ENCODE measurements at places on chromosomes 5 and 9. TPM values are rescaled to one million over a fixed set of nuclear protein-coding genes. Genes with fewer than 3 reads are reported as not detected.

CFAP77 gene
- 3.3 TPM for total RNA-seq

SPATA31D4 gene
- total RNA-seq, result not detected

C5orf58 gene
- not detected for total RNA-seq

EIF4E1B gene
- 1.2 TPM for total RNA-seq

CDX1 gene
- not detected for total RNA-seq

CETN3 gene
- 21.2 TPM for total RNA-seq

KIF4B gene
- total RNA-seq, result 0.20 TPM

TRIM7 gene
- 1.9 TPM for total RNA-seq

DDX31 gene
- total RNA-seq, result 17.5 TPM

MYMK gene
- not detected for total RNA-seq

IL33 gene
- total RNA-seq, result 21.6 TPM

FBP1 gene
- total RNA-seq, result 1.8 TPM

NDUFS6 gene
- 12.5 TPM for total RNA-seq

KLHL3 gene
- 10.6 TPM for total RNA-seq

FAM78A gene
- total RNA-seq, result 2.7 TPM

All from spinal cord (tissue), 10 donors.